ENCODE measurements at places on chromosomes 16 and 17.
A peak's percentile ranks its signal among the peaks of the same experiment; 100 is the strongest.

- no peak for DNase-seq
Measured at GRCh38 chr17:30101686-30102390, 14.8 kb upstream of the NSRP1 start.

GRCh38 chr17:83119987-83120864, 40.8 kb downstream of the METRNL start:
- peak; percentile 99 for DNase-seq

GRCh38 chr16:71746442-71747046, 22.0 kb upstream of the PHLPP2 start:
- DNase-seq, result peak; percentile 29

GRCh38 chr17:9225305-9226101, 204.2 kb downstream of the NTN1 start:
- no peak for DNase-seq

- DNase-seq, result peak; percentile 15
Measured at GRCh38 chr16:50326835-50327465, 41.8 kb downstream of the BRD7 start.

DNA sequence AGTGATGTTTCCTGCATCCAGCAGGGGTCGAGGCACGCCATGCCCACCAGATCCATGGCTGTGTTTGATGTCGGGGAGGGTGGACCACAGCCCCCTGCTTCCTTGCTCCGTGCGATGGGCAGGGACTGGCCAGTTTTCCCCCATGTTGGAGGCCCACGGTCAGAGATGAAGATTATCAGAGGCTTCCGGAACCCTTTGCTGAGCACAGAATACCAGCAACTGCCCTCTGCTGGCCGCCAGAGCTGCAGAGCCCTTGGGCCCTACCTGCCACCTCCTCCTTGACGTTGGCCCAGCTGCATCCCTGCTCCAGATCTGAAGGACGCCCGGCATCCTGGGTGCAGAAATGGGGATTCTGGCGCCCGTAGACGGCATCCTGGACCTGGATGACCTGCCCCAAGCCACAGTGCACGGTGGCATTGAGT, 23.7 kb upstream of the BCO1 start:
- no peak for DNase-seq

DNA sequence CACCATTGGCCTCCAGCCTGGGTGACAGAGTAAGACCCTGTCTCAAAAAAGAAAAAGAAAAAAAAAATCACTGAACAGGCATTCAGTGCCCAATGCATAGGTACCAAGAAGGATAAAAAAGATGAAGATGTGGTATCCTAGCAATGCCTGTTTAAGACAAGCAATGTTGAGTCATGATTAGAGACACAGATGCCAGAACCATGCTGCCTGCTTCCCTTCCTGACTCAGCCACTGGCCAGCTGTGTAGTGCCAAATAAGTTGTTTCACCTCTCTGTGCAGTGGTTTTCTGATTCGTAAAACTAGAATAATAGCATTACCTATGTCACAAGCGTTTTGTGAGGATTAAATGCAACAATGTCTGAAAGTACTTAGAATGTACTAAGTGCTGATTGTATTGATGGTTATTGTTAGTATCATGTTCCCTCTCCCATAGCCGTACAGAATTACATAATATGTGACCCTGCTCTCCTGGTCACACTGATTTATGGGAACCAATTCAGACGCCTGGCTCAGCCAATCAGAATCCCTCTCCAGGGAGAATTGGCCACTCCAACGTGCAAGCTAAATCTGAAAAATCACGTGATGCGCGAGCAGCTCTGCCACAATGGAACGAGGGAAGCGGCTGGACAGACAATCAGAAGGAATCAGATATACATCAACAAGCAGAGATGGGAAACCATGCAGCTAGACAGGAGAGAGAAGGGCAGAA, 241.9 kb downstream of the SLC39A11 start:
- DNase-seq, result no peak

DNA sequence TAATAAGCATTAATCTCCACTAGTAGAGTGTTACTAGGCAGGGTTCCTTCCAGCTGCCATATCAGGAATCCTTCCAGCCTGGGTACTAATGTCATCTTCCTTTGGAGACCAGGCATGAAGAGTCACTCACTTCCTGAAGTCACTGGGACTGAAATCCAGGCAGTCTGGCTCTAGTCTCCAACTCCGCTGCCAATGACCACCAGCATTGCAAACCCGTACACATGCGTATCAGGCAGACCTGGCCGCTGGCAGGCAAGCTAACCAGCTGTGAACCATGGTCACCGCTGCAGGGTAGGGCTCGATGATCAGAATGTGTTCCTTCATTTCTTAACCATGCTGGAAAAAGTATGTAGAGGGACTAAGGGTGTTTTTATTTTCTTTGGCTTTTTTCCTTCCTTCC, 255.5 kb downstream of the CDH13 start:
- no peak for DNase-seq

GRCh38 chr16:24683847-24684493, 45.5 kb upstream of the TNRC6A start:
- no peak for DNase-seq

DNA sequence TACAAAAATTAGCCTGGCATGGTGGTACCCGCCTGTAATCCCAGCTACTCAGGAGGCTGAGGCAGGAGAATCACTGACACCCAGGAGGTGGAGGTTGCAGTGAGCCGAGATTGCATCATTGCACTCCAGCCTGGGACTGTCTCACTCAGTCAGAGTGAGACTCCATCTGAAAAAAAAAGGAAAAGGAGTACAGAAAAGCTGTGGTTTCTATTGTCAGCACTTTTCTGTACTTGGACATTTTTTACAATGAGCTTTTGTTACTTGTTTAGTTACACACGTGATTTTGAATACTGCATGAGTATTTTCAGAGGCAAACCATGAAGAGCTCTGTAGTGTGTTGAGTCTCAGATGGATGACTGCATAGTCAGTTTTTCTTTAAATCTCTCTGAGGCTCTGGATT, 26.3 kb downstream of the ZC3H18 start:
- no peak for DNase-seq

DNA sequence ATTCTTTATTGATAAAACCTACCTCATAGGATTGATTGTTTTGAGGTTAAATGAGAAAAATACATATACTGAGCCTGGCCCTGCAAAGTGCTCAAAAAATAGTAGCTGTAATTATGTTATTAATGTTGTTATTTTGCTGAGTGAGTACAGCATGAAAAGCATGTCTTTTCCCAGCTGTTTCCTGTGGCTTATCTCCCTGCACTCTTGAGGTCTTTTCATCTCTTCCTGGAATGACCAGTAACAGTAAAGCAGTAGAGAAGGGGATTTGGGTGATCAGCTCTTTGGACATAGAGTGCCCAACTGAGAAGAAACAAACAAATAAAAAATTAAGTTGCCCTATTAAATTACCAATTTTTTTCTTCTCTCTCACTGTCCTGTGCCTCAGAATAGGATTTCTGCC, 53.7 kb downstream of the NFAT5 start:
- DNase-seq, result no peak

All from AML-193 (cell line).